HCT116 (cell line): ENCODE measurements at places on chromosomes 1 and 21. TPM values are rescaled to one million over a fixed set of nuclear protein-coding genes. Genes with fewer than 3 reads are reported as not detected.

GRCh38 chr21:43953021-43953420, 59.1 kb upstream of the TRAPPC10 start:
- DNase-seq, result no peak
- H3K27me3 ChIP-seq, result no peaks in the 10 kb centered on the region
- no peak overlapping the region for H3K27ac ChIP-seq

DNA sequence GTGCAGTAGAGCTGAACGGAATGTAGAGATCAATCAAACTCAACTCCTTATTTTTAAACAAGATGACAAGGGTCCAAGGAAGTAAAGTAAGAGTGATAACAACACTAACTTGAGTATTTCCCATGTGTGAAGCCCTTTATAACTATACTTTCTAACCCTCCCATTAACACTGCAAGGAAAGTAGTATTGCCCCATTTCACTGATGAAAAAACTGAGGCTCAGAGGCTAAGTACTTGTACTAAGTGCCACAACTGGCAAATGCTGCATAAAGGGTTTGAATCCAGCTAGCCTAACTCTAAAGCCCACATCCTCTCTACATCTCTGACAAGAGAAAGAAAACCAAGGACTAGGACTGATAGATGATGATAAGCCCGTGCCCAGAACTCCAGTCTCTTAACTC, 8.2 kb upstream of the GJA5 start:
- no peak for DNase-seq
- H3K27me3 ChIP-seq, result no peaks in the 10 kb centered on the region; the same call in 1 of the 2 replicates
- no peaks in the 10 kb centered on the region for H3K36me3 ChIP-seq
- H3K4me3 ChIP-seq, result no peak overlapping the region

DNA sequence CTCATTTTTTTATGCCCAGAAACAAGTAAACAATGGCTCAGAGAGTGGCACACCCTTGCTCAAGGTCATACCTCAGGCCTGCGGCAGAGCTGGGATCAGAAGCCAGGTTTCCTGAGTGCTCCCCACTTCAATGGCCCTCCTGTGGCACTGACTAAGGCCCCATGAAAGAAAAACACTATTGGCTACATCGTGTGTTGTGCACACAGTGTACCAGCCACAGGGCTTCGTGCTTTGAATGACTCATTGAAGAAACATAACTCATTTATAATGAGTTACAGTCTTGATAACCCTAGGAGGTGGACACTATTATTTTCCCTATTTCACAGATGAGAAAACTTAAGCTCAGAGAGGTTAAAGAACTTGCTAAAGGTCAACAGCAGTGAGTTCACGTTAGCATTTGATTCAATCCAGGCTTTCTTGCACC, 91.2 kb downstream of the TRABD2B start:
- H3K27me3 ChIP-seq, result peaks cover 7% of the 10 kb centered on the region; the same call in 1 of the 2 replicates
- H3K4me3 ChIP-seq, result no peak overlapping the region
- peaks cover 9% of the 10 kb centered on the region for H3K4me1 ChIP-seq
- no peak overlapping the region for H3K27ac ChIP-seq
- DNase-seq, result peak; percentile 22

DNA sequence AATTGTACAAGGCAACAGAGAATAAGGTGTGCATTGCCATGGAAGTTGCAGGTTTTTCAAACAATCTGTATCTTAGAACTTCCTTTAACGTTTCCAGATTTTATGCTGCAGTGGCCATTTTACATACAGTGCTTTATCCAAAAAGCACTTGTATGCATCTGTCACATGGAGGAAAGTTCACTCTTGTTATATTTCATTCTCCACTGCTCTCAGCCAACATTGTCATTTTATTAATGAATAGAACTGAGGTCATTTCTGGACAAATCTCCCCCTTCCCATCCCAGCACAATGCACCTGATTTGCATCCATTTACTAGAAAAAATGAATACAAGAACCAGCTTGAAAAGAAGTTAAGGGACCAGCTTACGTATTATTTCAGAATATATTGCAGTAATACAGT, 342.0 kb downstream of the USP25 start:
- H3K27me3 ChIP-seq, result no peaks in the 10 kb centered on the region
- H3K4me1 ChIP-seq, result no peaks in the 10 kb centered on the region
- no peak for DNase-seq
- H3K36me3 ChIP-seq, result no peaks in the 10 kb centered on the region
- no peak overlapping the region for H3K27ac ChIP-seq
- H3K4me3 ChIP-seq, result no peak overlapping the region

- H3K36me3 ChIP-seq, result no peaks in the 10 kb centered on the region
- H3K27me3 ChIP-seq, result no peaks in the 10 kb centered on the region
- DNase-seq, result no peak
- H3K27ac ChIP-seq, result no peak overlapping the region
Observed at GRCh38 chr21:16942703-16943102, 570.1 kb upstream of the CXADR start.

DNA sequence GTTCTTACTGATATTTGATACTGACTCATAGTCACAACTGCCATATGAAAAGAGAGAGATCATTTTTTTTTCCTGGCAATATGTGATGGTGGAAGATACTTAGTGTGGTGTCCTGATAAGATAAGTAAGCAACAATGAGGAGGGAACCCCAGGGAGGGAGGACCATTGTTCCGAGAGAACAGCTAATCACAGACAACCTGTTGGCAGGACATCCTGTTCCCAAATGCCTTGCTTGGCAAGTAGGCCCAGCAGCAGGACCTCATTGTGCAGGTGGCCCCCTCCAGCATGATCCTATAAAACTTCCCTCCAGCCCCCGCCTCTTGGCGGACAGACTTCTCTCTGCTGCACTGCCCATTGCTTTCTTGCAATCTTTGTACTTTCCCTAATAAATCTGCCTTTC, 329.4 kb upstream of the CHRM3 start:
- H3K36me3 ChIP-seq, result no peaks in the 10 kb centered on the region
- H3K27ac ChIP-seq, result no peak overlapping the region
- no peak for DNase-seq
- H3K4me3 ChIP-seq, result no peak overlapping the region

DNA sequence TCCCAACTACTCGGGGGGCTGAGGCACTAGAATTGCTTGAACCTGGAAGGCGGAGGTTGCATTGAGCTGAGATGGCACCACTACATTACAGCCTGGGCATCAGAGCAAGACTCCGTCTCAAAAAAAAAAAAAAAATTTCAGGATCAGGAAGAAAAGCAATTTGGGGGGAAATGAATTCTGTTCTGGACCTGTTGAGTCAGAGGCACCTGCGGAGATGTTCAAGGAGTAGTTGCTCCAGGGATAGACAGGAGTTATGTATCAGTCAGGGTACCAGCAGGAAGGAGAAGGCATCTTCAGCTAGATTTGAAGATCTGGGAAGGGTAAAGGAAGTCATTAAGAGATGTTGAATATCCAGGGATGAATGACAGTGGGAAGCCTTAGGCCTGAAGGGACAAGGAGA, 2.9 kb upstream of the RHBDL2 start:
- no peaks in the 10 kb centered on the region for H3K4me1 ChIP-seq
- H3K27me3 ChIP-seq, result no peaks in the 10 kb centered on the region
- H3K36me3 ChIP-seq, result no peaks in the 10 kb centered on the region
- no peak overlapping the region for H3K27ac ChIP-seq

DNA sequence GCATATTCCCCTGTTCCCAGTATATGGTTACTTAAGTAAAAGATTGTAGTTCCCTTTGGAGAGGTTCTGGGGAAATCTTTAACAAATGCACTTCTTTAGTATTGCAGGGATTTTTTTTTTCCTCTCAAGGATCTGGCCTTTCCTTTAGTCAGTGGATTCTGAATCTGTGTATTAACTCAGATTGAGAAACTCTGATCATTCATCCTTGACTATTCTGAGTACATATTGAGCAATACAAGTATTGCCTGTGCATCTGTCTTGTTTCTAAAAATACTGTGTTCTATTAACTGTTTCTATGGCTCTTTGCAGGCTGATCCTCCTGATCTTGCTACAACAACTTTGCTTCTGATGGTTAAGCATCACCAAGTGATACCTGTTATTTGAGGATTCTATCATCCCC, 67.8 kb upstream of the FGGY start:
- H3K27me3 ChIP-seq, result no peaks in the 10 kb centered on the region
- DNase-seq, result no peak
- no peaks in the 10 kb centered on the region for H3K36me3 ChIP-seq
- no peak overlapping the region for H3K4me3 ChIP-seq
- H3K27ac ChIP-seq, result no peak overlapping the region

DNA sequence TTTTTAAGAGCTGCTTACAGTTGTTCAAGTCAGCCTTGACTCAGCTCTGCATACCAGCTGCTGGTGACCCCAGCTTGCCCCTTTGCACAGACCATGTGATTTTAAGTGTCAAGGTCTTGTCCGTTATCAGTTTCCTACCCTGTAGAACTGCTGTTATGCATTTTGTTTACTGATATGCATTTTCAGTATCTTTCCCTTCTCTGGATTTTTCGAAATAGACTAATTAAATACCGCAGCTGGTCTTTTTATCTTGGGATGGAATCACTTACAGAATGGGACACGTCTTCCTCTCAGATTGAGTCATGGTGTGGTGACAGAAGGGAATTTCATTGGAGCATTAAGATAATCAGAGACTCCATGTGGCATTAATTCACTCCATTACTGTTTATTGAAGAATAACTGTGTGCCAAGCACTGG, 145.6 kb downstream of the FMN2 start:
- no peak overlapping the region for H3K4me3 ChIP-seq
- no peak for DNase-seq
- no peak overlapping the region for H3K27ac ChIP-seq

DNA sequence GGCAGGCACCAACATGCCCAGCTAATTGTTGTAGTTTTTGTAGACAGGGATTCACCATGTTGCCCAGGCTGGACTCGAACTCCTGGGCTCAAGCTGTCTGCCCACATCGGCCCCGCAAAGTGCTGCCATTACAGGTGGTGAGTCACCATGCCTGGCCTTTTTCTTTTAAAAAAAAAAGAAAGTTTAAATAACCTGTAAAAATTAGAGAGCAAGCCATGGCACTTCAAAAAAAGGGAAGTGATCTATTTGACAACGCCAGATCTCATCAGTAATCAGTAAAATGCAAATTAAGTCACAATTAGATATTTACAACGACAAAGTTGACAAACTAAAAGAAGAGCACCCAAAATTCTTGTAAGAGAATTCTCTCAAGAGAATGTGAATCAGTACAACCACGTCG, 2.9 kb upstream of the RBBP5 start:
- no peak overlapping the region for H3K4me3 ChIP-seq
- no peak for DNase-seq
- H3K4me1 ChIP-seq, result peaks cover 7% of the 10 kb centered on the region; the same call in 1 of the 2 replicates
- H3K36me3 ChIP-seq, result no peaks in the 10 kb centered on the region
- H3K27me3 ChIP-seq, result no peaks in the 10 kb centered on the region

DNA sequence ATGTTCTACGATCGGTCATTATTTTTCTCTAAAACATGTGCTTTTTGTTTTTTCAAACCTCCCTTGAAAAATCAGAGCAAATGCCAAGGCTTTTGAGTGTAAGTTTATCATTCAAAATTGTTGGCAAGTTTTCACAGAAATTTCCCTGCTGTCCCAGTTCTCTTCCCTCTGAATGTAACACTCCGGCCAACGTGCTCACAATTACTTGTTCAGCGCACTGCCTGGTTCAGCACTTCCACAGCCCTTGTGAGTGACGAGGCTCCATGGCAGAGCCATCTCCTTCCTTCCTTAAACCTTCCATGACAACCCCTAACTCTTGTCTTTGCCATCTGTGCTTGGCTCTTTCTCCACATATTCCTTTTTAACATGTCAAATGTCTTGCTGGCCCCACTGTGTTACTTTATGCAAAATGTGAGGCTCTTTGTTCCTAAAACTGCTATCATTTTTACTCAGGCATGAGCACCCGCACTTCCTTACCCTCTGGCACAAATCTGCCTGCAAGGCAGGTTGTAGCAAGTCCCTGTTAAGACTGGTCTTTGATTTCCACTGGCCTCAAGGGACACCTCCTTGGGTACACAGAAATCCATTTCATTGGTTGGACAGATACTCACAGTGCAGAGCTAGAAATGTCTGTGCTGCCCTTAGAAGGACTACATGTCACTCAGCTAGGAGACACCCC, 142.8 kb downstream of the HUNK start:
- H3K4me3 ChIP-seq, result no peak overlapping the region
- no peaks in the 10 kb centered on the region for H3K36me3 ChIP-seq
- H3K27me3 ChIP-seq, result peaks cover 42% of the 10 kb centered on the region
- DNase-seq, result no peak

GRCh38 chr21:42988236-42988965, 14.0 kb downstream of the PKNOX1 start:
- no peaks in the 10 kb centered on the region for H3K36me3 ChIP-seq
- H3K4me3 ChIP-seq, result no peak overlapping the region
- H3K27ac ChIP-seq, result no peak overlapping the region
- H3K27me3 ChIP-seq, result no peaks in the 10 kb centered on the region
- peaks cover 24% of the 10 kb centered on the region for H3K4me1 ChIP-seq

GRCh38 chr1:236535662-236536161, 11.9 kb downstream of the LGALS8 start:
- no peaks in the 10 kb centered on the region; the same call in 1 of the 2 replicates for H3K36me3 ChIP-seq
- no peak for DNase-seq
- H3K27me3 ChIP-seq, result no peaks in the 10 kb centered on the region
- peaks cover 14% of the 10 kb centered on the region for H3K4me1 ChIP-seq

DNA sequence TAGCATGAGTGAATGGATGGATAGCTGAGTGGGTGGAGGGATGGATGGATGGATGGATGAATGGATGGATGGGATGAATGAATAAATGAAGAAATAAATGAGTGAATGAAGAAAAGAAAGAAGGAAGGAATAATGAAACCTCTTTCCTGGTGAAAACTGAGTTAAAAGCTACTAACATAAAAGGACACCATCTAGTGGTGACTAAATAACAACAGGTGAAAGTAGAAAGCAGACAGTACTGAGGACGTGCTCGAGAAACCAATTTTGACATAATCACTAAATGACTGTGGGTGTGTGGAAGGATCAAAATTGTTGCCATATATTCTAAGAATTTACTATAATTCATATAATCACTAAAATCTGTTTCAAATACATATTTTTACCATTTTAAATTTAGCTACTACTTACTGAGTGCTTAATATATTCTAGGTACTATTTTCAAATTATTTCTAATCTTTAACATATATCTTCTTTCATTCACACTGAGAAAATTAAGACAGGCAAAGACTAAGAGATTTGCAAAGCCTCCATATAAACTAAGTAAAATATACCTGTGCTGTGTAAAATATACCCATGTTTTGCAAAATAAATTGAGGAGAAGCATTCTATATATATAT, 522.9 kb downstream of the LRRIQ3 start:
- H3K4me3 ChIP-seq, result no peak overlapping the region

Gene RHD
- total RNA-seq, result not detected

Gene TCHH
- 0.02 TPM for total RNA-seq

Gene MTF2
- total RNA-seq, result 45.5 TPM

Gene GJC2
- 0.76 TPM for total RNA-seq

Gene PAPPA2
- not detected for total RNA-seq

Gene LCE2B
- not detected for total RNA-seq
